ENCODE measurements at places on chromosomes 5 and 9.
A peak's percentile ranks its signal among the peaks of the same experiment; 100 is the strongest.

GRCh38 chr5:79263290-79263689, 27.4 kb downstream of the JMY start:
- DNase-seq: no peak

DNA sequence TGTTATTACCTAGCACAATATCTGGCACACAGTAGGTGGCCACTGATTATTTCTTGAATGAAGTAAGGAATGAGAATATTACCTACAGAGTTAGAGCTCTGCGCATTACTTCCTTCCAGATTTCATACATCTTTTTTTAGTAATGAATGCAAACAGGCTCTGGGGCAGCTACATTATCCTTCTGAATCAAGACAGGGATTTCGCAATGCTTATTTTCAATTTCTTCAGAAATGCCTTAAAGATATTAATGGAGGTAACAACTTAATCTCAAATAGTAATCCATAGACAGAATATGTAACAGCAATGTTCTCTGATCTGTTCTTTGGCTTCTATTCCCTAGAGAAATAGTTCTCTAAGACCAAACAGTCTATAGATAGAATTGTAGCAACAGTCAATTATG, 32.6 kb downstream of the CDKN2A start:
- DNase-seq: no peak

DNA sequence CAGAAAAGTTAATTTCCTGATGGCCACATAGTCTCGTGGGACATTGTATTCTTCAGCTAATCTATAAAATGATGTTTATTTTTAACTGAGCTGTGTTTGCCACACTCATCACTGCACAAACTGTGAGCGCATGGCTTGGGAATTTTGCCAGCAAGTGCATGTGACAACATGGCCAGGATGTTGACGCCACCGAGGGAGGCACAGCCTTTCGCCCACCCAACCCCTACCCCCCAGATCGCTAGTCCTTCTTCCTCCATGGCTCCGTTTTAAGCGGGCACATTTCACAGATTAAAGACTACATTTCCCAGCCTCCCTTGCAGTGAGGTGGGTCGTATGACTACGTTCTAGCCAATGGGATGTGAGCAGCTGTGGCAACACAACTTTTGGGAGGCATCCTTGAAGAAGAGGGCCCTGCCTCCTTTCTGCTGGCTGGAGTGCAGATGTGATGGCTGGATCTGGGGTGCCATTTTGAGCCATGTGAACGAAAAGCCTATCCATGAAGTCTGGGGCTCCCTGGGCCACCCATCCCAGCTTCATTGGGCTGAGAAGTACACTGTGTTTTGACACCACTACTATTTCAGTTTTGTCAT, 7.9 kb downstream of the NRARP start:
- DNase-seq: peak; percentile 58

GRCh38 chr5:64505769-64506566, at the start of gene RGS7BP:
Gene RGS7BP (plus strand): TSS chr5:64506015. CDS start chr5:64506625, 610 bp downstream.
- DNase-seq: peak; percentile 39

DNA sequence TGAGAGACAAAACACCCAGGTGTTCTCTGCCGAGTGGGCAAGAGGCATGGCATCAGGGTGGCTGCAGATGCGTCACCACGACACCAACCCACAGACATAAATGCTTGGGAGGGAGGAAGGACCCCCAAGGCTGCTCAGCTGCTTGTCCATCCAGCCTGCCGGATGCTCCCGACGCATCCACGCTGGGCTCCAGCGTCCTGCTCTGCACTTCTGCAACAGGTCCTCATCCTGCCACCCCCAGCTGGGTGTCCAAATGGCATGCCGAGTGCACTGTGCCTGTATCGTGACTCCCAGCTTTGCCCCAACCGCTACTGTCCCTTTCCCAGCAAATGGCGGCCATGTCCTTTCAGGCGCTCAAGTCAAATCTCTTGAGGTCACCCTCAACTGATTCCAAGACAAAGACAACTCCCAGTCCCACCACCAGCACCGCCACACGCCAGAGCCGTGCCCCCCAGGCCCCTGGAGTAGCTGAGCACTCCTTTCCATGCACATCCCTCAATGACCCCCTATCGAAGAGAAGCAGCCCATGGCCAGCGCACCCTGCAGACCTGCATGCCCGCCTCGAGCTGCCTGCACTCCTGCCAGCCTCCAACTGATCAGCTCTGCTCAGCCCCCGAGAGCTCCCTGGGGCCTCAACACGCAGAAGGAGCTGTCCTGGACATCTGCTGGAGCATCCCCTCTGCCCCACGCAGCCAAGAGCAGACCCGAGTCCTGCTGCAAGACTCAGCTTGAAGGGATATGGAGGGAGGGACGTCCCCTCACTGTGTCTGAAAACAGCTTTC, 116.7 kb downstream of the ROR2 start:
- no peak for DNase-seq

DNA sequence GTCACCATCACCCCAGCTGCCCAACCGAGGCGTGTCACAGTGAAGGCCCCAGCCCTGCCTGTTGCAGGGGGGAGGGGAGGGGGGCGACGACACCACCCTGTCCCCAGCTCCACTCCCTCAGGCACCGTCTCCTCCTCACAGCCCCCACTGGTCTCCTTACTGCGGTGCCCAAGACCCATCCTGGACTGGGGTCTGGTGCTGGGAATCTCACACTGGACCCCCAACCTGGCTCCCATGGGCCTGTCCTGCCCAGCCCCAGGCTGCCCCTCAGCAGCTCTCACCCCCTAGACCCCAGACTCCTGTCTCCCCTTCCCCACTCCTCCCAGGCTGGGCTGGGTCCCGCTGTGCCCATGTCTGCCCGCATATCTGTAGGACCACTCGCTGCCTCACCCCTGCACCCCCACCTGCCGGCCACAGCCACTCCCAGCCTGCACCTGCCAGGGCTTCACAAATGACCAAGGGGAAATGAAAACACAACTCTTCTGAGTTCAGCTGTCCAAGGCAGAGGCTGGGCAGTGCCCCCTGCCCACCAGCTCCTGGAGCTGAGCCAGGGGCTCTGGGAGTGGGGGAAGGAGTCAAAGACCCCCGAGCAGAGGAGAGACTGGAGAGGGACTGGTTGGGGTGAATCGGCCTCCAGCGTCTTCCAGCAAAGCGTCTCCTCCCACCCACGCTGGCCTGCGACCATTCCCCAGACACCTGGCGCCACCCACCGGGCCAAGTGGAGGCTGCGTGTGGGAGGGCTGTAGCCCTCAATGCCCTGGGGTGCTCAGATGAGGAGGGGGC, 32.6 kb upstream of the EGFL7 start:
- DNase-seq: peak; percentile 47

- DNase-seq: no peak
Observed at GRCh38 chr5:177428574-177429217, 2.2 kb downstream of the GRK6 start.

DNA sequence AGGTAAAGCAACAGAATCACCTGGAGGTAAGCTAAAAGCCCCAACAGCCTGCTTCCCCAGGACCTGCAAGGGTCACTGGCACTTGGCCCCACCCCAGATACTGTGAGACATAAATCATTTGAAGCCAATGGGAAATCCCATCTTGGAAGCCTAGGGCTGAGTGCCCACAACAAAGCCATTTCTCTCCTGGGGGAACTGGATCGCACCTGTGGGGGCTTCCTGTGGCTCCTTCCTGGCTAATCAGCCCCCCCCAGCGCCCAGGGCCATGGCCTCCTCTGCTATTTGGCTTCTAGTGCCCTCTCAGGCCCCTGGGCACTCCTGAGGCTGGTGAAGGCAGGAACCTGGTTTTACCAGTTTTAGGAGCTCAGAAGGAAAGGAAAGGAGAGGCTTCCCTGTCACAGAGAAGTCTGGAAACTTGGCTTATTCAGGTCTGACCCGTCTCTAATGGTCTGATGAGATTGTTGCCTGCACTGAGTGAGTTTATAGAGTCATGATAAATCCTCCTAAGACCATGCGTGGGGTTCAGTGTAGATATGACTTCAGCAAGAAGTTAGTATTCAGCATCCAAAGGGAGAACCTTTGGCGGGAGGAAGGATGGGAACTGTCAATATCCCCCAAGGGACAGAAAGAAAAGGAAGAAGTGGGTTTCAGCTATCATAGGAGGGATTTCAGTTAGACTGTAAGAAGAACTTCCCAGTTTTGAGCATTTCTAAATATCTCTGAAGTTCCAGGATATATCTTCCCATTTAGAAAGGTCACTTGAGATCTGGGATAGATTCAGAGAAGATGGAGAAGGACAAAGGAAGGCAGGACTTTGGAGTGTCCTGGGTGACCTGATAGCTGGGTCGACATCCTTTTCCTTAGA, 1.2 kb downstream of the KCNMB1 start:
- DNase-seq: no peak

GRCh38 chr5:106680330-106680729, 990.4 kb downstream of the EFNA5 start:
- DNase-seq: no peak

DNA sequence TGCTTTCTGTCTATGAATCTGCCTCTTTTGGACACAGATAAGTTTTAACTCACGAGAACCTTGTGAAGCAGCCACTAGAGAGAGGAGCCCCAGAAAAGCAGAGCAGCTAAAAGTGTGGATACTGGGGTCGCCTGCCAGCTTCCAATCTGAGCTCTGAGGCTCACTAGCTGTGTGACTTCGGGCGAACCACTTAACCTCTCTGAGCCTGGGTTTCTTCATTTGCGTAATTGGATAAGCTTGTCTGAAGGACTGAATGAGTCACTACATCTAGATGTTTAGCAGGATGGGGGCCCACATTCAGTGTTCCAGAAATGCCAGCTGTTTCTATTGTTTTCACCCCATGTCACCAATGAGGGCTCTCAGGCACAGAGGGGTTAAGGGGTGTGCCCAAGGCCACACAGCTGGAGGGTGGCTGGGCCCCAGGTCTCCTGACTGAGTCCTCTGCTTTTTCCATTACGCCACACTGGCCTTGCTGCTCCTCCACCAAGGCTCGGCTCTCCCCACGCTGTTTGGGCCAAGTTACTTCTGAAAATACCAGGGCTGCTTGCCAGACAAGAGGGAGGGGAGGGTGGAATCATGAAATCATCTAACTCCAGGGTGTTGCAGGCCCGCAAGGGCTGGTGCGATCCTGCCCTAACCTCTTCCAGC, 36.2 kb downstream of the SH3PXD2B start:
- DNase-seq: no peak

DNA sequence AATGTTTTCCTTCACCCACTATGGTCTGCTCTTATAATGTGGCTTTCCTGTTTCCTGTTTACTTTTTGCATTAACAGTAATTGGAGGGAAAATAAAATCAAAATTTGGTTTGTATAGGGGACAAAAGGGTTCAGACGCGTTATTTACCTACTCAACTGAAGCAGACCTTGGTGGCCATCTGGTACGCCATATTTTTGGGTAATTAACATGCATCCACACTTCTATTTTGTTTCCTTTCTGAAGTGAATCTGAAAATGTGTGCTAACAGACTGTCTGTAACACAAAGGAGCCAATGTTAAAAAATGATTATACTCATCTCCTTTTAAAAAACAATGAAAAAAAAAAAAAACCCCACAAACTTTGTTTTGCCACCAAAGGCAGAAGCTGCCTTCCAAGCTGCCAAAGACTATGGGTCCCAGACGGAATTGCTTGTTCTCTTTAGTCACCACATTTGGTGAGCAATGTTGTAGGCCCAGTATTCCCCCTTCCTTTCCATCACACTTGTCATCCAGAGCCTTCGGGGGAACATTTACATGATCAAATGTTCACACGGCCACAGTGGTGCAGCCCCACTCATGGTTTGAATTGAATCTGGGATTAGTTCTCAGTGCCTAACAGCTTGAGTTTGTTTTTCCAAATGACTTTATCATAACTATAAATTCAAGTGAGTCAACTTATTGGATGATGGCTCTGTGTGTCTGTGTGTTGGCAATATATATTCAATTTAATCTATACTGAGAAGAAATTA, 323.7 kb upstream of the CD180 start:
- DNase-seq: no peak

GRCh38 chr5:111628901-111629300, 116.6 kb upstream of the STARD4 start:
- DNase-seq: no peak

DNA sequence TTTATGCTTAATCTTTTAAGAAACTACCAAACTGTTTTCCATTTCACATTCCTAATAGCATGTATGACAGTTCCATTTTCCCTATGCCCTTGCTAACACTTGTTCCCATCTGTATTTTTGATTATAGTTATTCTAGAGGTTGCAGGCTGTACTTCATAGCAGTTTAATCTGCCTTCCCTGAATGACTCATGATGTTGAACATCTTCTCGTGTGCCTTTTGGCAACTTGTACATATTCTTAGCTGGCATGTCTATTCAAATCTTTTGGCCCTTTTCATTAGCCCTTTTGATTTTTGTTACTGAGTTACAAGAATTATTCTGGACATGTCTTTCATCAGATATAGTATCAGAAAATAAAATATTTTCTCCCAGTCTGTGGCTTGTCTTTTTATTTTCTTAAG, 320.3 kb downstream of the DIRAS2 start:
- DNase-seq: no peak

GRCh38 chr9:107919263-107919662, 429.7 kb upstream of the KLF4 start:
- DNase-seq: no peak

GRCh38 chr5:58462623-58463230, 2.8 kb upstream of the PLK2 start:
- DNase-seq: peak; percentile 71

DNA sequence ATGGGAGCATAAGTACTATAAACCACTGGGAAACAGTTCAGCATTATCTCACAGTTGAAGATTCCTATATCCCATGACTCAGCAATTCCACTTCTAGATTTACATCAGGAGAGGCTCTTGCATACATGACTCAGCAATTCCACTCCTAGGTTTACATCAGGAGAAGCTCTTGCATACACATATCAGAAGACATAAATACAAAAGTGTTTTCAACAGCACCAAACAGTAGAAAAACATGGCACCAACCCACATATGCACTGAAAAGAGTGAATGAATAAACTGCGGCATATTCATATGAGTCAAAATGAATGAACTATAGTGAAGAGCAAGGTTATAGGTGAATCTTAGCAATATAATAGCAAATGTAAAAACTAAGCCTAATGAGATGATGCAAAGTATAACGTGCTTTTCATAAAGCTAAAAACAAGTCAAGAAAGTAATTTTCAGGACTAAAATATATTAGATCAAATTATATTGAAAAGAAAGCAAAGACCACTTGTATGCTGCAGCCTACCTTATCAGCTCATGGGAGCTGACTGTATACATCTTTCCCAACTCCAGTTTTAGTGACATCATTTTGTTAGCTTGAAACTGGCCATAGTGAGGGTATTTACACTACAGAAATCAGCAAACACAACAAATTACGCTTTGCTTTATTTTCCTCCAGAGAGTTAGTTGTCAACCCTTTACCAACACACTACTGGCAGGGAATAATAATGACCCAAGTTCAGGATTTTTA, 95.8 kb downstream of the ANKRD18B start:
- no peak for DNase-seq

DNA sequence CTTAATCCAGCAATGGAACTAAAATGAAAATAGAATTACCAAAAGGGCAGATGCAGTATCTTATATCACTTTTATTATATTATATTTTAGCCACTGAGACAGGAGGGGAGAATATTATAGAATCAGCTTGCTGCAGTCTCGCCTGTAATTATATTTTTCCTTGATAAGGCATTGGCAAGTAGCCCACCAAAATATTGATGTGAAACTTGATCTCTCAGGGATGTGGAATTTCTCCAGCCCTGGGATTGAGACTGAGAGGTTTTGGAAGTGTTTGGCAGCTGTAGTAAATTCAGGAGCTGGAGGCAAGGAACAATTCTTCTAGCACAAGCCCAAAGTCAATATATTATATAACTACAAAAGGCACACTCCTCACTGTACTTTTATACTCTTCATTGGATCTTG, 142.1 kb upstream of the ADAMTSL1 start:
- DNase-seq: no peak
